ENCODE measurements at places on chromosomes 1 and 21.

DNA sequence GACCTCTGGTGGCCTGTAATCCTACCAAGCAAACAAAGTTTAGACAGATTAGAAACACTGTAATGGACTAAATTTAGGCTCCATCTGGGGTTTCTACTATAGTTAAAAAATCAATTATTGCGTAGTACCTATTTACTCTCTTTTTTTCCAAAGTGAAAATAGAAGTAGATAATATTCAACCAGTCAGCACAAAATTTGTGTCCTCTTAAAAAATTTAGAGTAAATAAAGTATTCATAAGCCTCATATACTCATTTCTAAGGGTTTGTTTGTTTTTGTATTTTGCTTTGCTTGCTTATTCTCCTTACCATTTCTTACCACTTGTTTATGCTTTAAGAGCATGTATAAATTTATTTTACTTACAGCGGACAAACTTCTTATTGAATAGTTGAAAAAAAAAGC, 54.5 kb downstream of the NCAM2 start:
- no peak for DNase-seq

DNA sequence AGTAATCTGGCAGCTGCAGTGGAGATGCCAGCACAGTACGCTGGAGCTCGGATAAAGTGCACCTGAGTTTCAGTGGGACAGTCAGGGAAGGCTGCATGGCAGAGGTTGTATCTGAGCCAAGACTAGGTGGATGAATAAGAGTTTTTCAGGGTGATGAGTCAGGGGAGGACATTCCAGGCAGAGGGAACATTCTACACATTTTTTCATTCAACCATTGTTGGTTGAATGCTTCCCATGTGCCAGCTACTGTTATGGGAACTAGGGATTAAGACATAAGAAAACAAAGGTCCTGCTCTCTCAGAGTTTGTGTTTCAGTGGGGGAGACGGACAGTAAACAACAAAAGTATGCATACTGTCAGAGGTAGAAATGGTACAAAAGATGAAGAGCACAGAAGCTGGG, 5.2 kb downstream of the LEPR start:
- no peak for DNase-seq

DNA sequence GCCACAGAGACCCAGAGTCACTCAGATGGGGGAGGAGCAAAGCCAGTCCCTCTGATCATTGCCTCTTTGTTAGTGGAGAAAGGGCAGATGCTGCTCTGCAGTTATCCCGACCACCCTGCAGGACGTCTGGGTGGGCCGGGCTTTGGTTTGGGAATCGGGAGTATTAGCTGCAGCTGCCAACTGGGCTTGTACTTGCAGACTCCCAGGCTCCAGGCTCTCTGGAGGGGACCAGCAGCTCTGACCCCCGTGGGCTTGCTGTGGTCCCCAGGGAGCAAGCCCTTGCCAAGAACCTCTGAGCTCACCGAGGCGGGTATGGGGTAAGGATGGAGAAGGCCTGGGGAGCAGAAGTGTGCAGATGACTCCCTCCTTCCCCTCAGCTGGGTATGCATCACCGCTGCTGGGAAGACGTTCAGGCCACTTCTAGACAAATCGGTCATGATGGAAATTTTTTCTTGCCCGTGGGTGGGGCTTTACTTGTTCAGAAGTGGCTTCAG, 21.6 kb downstream of the MAPKAPK2 start:
- peak; percentile 27 for DNase-seq

GRCh38 chr1:206898089-206898914, 1.1 kb downstream of the IL24 start:
- DNase-seq = no peak

GRCh38 chr1:197690074-197690473, 85.2 kb downstream of the DENND1B start:
- DNase-seq = no peak

GRCh38 chr1:56566061-56566744, 13.2 kb downstream of the PLPP3 start:
- no peak for DNase-seq

- peak; percentile 65 for DNase-seq
Observed at GRCh38 chr1:212062832-212063438, 27.4 kb downstream of the DTL start.

GRCh38 chr1:202658769-202659168, 51.5 kb downstream of the SYT2 start:
- no peak for DNase-seq

GRCh38 chr1:70051926-70052325, 153.5 kb downstream of the LRRC40 start:
- no peak for DNase-seq

DNA sequence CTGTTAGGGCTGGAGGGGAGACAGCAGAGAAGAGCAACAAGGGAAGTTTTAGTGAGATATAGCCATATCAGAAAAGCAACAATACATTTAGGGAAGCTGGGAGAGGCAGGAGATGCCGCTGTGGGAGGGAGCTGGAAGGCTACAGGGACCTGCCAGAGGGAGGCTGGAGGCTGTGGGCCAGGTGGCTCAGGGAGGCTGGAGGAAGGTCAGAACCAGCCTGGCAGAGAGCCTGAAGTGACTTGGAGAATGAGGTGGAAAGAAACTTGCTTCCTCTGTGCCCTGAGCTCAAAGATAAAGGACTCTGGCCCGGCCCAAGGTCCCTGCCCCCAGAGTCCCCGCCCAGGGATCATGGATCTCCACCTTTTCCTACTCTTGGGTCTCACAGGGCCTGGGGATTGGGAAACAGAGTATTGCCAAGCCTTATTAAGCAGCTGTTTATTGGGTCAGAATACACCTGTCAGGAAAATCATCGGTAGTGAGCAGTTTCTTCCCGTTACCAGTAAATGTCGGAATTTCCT, 85.9 kb downstream of the KIF26B start:
- no peak for DNase-seq

DNA sequence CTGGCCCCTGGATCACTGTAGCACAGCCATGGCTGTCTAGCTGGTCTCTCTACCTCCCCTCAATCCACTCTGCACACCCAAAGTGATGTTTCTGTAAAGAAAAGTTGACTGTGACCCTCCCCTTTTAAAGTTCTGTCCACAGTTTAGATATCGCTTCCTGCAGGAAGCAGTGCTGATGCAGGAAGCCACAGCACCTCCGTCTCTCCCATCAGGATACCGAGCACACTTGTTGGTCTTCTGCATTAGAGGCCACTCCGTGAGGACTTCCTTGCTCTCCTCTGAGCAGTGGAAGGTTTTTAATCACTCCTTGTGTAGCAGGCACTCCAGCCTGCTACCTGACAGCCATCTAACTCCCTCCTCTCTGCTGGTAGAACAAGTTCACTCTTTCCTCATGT, 69.5 kb downstream of the GADD45A start:
- no peak for DNase-seq

- no peak for DNase-seq
Observed at GRCh38 chr1:225228871-225229303, 199.0 kb downstream of the LBR start.

DNA sequence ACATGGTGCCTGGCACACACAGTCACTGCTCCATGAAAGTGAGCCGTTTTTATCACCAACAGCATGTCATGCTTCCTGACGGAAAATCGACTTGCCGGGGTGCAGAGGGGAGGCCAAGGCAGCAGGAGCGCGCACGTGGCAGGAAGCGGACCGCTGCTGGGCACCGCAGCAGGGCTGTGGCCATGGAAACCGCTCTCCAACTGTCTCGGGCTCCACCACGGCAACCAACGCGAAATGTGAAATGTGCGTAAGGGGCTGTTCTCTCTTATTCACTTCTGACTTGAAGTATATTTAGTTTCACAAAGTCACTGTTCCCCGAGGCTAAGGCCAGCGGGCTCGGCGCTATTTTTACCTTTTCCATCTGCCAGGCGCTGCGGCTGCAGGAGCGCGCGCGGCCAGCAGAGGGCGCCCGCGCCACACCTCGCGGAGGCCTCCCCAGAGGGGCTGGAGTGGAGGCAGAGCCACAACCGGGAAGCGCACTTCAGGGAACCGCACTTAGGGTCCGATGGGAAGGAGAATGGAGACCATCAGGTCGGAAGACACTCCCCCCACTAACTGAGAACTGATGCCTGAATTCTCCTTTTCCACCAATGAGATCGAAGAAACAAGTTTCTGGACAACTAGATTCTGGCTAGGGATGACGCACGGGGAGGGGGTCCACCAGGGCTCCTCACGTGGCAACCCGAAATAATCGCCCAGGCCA, 19.7 kb downstream of the RCC2 start:
- DNase-seq = no peak

DNA sequence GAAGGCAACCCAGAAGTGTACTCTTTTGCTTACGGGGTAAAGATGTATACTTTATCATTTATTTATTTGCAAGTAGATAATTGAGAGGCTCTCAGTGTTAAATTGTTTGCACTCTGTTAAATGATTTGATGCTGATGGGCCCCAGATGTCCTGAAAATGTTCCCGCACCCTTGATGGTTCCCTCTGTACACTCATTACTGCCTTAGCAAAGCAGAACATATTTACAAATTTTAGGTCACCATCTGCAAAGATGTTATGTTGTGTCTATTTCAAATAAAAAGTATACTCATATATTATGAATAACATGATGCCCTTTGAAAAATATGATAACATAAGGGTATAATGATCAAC, 240.5 kb upstream of the SNX7 start:
- no peak for DNase-seq

DNA sequence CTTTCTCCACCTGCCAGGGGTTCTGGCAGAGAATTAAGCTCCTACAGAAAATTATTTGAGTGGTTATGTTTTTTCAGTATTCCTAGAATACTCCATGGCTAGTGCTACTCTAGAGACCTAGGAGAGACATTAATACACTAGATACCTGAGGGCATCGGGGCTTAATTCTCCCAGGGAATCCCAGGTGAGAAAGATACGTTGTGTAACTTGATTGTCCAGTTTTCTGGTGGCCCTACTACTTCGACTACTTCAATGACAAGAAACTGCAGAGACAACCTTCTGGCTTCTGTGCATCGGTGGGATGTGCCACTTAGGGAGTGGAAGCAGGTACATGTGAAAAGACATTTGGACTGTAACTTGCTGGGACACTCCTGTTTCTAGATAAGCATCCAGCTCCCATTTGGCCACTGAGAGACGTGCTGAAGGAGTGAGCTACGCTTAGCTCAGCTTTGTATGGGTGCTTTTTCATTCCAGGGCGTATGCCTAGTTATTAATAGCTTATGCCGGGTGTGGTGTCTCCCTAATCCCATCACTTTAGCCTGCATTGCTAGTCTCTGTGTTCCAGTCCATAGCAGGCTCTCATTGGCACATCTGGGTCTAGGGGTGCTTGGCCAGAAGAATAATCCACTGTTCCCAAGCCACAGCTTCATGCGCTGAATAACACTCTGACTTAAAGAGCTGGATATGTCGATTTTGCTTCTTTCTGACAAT, 300.7 kb downstream of the SIPA1L2 start:
- DNase-seq = no peak

- DNase-seq = no peak
Observed at GRCh38 chr1:216046336-216046735, 376.9 kb downstream of the USH2A start.

- DNase-seq = no peak
Observed at GRCh38 chr1:113271039-113271438, 119.3 kb upstream of the MAGI3 start.

DNA sequence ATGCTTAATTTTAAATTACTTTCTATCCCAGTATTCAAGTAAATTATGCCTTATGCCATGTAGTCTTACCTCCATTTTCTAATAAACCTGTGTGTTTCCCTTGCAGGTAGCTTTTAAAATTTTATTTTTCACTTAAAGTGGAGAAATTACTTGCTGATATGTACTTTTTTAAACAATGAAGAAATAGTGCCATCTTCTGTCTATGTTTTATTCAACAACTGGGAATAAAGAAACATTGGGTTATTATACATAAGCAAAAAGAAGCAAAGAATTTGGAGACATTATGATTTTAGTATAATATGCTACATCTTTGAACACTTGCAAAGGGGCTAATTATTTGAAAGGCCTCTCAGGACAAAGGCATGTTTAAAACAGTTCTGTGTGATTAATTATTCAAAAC, 1912.9 kb downstream of the MRPL39 start:
- peak; percentile 62 for DNase-seq

- DNase-seq = no peak
Observed at GRCh38 chr1:29991025-29991424, 732.4 kb downstream of the MATN1 start.

- no peak for DNase-seq
Observed at GRCh38 chr1:8285103-8285502, 32.8 kb upstream of the SLC45A1 start.

DNA sequence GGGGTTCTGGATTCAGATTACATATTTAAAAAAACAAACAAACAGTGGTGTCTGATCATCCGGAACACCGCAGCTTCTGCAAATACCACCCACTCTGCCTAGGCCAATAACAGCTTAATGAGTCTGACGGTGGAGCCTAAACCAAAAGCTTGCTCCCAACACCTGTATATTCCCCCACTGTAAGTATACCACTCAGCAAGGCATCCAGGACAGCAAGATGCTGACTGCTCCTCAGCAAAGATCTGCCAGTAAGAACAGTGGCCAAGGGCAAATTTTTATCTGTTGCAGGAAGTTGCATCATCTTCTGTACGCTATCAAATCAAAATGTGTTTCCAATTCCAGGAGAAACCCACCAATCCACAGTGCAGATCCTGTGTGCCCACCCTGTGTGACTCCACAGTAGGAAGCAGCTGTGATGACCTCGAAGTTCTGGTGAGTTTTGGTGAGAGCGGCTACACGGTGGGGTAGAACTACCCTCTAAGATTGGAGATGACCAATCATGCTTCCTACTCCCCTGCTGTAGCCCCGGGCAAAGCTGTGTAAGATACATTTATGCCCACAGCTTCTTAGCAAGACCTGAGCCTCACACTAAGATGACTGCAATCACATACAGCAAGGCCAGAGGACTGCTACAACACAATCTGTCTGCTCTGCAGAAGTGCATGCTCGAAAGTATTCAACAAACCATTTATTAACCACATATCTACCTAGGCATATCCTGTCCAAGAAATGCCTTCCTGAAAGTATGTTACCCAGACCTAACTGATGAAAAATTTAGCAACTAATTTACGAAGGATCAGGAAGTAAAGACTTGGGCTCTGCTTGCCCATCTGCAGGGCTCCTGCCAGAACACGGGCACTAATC, 30.5 kb downstream of the SIPA1L2 start:
- no peak for DNase-seq

- DNase-seq = no peak
Observed at GRCh38 chr1:52096216-52096615, 40.1 kb downstream of the BTF3L4 start.

- DNase-seq = no peak
Observed at GRCh38 chr1:32372149-32372756, 9.9 kb downstream of the TSSK3 start.

- no peak for DNase-seq
Observed at GRCh38 chr1:53203466-53203865, 6.8 kb downstream of the CPT2 start.

DNA sequence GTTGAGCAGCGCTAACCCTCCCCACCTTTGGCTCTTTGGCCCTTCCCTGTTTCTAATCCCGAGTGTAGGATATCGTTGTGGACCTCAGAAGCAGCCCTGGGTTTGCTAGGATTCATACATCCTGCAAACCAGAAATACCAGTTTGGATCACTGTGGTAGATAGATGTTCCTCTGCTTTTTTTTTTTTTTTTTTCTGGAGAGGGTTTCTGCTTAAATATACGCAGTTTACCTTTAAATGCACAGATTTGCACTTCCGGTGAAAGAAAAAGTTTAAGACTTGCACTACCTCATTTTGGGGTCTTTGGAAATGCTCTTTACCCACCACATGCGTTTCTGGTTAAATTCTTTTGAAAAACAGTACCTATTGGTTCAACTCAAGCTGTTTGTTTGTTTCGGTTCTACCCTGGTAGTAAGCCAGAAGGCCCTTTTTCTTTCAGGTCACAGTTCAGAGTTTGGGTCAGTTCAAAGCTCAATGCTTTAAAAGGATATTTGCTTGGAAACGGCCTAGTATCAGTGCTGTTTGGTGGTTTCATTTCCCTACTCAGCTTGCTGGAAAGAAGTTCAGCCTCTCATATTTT, 908 bp downstream of the DDI2 start:
- peak; percentile 41 for DNase-seq

- DNase-seq = no peak
Observed at GRCh38 chr1:71303617-71304041, 222.8 kb upstream of the ZRANB2 start.
